ENCODE measurements at places on chromosomes 5 and 9.

DNA sequence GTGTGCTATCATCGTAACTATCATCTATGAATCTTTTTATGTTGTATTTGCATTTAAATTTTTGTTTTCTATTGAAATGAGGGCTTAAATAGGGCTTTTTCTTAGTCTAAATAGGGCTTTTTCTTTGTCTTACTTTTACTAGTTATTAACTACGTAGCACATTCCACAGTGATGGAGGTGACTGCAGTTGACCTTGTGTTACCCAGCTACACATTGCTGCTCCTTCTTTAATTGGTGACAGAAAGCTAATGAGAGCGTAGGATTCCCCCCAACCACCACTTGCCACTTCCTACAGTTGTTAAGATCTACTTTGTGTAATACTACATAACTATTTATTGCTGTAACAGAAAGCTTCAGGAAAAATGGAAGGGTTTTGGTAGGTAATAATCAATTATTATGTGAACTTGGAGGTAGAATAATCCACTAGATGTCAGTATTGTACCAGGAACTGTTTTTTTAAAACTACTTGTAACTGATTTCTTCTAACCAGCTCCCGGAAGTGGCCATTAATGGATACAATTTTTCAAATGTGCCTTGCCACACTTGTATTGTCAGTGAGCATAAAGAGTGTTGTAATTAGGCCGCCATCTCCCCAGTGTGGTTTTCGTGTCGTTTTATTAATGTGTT is 18.0 kb downstream of the MTRR start:
- no peak for DNase-seq

GRCh38 chr9:137907776-137908175 is 30.2 kb downstream of the CACNA1B start:
- no peak for DNase-seq

DNA sequence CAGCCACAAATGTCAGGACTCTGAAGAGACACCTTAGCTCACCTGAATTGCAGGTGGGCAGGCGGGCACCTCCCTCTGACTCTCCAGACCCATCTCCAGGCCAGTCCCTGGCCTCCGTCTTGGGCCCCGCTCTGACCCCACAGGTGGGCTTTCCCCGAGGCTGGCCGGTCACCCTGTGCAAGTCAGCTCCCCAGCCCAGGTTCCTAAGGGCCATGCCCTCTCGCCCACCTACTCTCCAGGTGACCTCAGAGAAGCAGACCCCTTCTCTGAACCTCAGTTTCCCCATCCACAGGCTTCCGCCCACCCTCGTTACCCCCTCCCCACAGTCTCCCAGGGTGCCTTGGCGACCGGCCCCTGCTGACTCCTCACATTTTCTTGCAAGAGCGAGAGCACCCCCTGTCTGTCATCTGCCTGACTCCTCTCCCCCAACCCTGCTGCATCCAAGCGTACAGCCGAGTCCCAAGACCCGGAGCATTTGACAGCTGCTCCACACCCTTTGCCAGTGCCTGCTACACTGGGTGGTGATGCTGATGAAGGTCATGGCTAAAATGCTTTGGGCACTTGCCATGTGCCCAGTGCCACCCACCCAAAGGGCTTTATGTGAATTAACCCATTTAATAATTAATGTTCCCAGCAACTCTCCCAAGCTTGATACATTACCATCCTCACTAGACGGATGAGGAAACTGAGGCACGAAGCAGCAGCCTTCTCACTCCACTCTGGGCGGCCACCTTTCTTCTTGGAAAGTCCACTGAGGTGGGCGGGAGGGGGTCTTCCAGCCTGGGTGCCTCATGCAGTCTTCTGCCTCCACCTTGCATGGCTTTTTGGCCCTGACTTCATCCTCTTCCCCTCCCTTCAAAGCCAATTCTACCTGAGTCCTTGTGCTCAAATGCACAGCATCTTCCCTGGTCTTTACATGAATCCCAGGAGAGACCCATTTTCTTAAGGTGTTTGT is 51.1 kb upstream of the ORM1 start:
- DNase-seq = peak; percentile 12

GRCh38 chr9:114633438-114634089 is 22.5 kb downstream of the TMEM268 start:
- DNase-seq = no peak

DNA sequence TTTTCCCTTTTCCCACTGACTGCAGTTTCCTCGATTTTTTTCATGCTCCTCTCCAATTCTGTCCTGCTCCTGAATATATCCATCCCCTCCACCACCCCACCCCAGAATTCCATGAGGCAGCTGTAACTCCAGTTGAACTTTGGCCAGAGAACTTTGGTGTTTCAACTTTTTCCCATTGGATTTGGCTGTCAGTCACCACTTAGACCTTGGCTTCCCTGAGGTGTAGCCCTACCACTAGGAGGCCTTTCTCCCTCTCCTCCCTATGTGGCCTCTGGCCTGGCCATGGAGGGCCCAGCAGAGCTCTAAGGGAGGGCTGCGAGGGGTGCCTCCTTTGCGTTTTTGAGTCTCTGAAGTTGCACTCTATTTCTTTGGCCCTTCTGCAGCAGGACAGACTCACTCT is 261.3 kb downstream of the PIK3R1 start:
- no peak for DNase-seq

DNA sequence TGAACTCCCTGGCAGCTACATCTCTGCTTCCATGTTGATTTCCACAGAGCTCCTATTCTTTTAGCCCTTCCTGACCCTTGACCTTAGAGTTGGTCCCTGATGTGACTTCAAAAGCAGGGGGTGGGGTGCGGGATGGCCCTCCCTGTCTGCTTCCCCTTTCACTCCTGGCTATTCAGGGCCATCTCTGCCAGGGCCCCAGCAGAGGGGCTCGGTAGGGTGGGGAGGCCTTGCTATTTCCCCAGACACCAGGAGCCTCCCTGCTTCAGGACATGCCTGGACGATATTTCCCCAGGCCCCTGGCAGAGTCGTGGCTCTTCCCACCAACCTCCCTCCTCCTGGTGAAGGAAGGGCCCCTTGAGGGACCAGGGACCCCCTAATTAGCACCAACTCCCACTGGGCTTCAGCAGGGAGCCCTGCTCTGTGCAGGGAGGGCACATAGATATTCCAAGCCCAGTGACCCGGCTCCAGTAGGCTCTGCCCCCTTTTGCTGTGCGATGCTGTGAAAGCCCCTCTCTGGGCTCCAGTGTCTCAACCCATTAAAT is 17.3 kb downstream of the CORO2A start:
- DNase-seq = no peak

DNA sequence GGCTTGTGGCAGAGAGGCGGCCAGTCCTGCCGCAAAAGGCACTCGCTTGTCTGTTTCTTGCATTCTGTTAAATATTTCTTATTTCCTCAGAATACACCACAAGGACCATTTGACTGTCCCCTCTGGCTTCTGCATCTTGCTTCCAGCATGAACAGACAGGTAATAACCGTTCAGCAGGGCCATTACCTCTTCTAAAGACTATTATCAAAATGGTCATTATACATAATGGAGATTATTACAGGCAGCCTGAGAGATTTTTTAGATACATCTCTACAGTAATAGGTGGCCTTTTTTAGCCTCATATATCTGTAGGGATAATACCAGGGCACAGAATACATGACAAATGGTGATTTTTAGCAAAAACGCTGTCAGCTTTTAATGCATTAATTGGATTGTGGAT is 382.0 kb downstream of the PSAT1 start:
- no peak for DNase-seq

DNA sequence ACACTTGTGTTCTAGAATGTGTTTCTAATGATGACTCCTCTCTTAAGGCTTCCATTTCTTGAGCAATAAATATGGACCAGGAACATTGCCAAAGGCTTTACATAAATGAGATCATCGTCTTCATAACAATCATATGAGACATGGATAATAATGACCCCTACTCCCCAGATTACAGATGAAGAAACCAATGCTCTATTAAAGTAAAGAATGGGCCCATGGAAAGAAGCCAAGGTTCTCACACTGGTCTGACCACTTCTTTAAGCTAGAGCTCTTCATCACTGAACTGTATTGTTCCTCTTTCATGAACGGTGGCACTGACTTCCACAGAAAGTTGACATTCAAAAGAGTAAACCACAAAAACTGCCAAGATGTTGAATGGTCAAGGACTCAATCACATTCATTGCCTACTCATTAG is 65.3 kb downstream of the MARCHF3 start:
- no peak for DNase-seq

- no peak for DNase-seq
These were observed 9.9 kb downstream of the RBM27 start for GRCh38 chr5:146213210-146213826.

Measured in activated naive CD8-positive, alpha-beta T cell treated with anti-CD3 and anti-CD28 coated beads, Interleukin-2, amount 50 U/mL, for 24 hours (primary cell).